ENCODE measurements at places on chromosomes 7 and 10.

- DNase-seq, result no peak
These were observed 811 bp downstream of the SLIT1 start for GRCh38 chr10:97184971-97185325.

GRCh38 chr10:98929709-98930108 is 305.9 kb downstream of the HPSE2 start:
- no peak for DNase-seq

- no peak for DNase-seq
These were observed 32.6 kb upstream of the CHCHD3 start for GRCh38 chr7:133114519-133114918.

- DNase-seq, result no peak
These were observed 53.1 kb downstream of the CPED1 start for GRCh38 chr7:121041516-121042148.

- DNase-seq, result no peak
These were observed 106.5 kb downstream of the ARHGAP12 start for GRCh38 chr10:31822150-31822549.

GRCh38 chr10:133391761-133392518 is 2.0 kb upstream of the MTG1 start:
- DNase-seq, result no peak

- no peak for DNase-seq
These were observed 17.9 kb downstream of the BNIP3 start for GRCh38 chr10:131963811-131964210.

DNA sequence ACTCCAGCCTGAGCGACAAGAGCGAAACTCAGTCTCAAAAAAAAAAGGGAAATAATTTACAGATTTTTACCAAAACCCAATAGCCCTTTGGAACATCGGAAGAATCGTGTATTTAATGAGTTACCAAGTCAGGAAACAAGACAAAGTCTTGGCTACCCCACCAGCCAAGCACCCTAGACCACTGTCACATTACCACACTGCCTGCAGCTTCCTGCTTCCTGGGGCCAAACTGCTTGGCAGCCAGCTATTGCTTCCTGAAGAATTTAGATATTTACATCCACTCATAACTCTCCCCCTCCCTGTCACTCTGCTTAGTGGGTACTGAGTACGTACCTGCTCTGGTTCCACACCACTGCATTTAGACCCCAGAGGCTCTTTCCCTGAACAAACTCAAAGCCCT is 14.1 kb upstream of the TNPO3 start:
- no peak for DNase-seq

GRCh38 chr7:40780460-40780859 is 645.7 kb downstream of the SUGCT start:
- DNase-seq, result no peak

GRCh38 chr10:99788598-99789256 is 6.3 kb downstream of the ABCC2 start:
- no peak for DNase-seq

DNA sequence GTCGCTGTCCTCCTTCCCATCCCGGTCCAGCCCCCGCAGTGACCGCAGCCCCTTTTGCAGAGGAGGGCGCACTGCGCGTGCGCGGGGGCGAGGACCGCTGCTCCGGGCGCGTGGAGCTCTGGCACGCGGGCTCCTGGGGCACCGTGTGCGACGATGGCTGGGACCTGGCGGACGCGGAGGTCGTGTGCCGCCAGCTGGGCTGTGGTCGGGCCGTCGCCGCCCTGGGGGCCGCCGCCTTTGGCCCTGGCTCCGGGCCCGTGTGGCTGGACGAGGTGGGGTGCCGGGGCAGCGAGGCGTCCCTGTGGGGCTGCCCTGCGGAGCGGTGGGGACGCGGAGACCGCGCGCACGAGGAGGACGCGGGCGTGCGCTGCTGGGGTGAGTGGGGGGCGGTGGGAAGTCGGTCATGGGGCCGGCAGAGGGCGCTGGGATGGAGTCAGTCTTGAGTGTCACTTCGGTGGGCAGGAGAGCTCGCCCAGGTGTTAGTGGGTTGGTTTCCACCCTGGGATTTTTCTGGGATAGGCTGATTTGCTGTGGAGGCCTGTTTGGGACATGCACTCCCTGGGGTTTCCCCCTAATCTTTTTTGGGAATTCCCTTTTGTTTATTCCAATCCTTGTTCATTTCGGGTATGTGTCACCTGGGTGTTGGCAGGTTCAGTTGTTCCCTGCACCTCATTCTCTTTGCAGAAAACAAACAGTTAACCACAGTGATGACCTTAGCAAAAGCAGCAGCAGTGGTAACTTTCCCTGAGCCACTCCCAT is 11.6 kb downstream of the SCART1 start:
- no peak for DNase-seq

GRCh38 chr10:109966961-109967738 is 40.6 kb upstream of the ADD3 start:
- DNase-seq, result no peak

DNA sequence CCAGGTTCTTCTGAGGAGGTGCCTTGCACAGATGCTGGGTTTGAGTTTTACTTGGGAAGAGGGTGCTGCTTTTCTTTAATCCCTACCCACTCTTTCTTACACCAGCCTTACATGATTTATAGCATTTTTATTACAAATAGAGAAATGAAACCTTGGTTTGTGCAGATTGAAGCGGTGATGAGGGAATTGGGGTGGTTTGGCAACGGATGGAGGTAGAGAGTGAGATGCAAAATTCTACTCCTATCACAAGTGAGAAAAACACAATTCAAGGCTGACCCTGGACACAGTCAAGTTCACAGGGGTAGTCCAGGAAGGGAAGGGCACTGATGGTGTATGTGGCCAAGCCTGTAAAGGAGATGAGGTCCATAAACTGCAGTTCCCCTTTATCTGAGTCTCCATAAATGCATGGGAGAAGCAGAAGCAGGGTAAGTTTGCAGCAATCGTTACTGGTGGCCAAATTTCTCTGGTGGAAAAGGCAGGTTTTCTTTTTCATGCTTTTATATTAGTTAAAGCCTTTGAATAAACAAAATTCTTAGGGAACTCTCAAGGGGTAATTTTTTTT is 214.3 kb downstream of the JAZF1 start:
- no peak for DNase-seq

GRCh38 chr10:128217136-128217535 is 90.9 kb upstream of the MKI67 start:
- no peak for DNase-seq

DNA sequence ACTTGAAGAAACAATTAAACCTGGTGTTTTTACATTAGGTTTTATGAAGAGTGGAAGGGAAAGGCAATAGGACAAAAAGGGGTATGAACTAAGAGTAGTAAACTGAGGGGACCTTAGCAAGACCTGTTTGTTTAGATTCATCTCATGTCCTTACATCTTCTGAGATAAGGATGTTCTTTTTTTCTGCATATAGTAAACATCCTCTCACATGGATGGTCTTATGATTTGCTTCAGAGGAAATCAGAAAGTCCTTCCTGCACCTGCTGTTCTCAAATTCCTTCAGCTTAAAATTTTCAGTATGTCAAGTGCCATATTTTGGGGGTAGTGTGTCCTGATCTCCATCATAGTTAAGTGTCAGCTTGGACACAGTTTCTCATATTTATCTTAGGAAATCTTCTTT is 232.6 kb downstream of the ADK start:
- DNase-seq, result no peak

DNA sequence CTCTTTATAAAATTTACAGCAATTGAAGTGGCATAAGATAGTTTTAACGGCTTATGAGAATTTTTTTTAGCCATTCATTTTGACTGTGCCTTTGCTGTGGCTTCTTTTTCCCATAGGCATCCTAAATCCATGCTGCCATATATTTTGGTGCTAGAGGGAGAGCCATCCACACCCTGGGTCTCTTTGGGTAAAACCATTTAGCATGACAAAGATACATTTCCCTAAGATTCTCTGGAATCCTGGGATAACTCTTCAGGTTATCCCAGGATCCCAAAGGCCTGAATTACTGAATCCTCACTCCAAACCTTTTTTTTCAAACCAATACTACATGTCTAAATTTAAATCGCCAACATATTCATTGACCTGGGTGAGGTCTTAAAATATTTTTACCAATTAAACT is 28.9 kb downstream of the DNAJC12 start:
- DNase-seq, result no peak

DNA sequence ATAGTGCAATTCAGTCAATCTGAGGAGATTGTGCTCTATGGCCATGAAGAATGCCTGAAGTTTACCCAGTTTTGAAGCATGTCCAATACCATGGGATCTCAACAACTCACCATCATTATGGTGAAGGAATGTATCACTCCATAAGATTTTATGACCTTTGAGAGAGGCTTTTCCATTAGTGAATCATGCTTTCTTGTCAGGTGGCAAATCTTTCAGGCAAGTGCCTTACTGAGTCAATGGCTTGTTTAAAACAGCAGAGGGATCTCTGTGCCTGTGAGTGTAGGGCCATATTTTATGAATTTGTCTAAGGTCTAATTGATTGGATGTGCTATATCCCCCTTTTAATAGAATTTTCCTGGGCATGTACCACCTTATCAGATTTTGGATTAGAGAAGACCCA is 131.5 kb downstream of the CCDC7 start:
- no peak for DNase-seq

DNA sequence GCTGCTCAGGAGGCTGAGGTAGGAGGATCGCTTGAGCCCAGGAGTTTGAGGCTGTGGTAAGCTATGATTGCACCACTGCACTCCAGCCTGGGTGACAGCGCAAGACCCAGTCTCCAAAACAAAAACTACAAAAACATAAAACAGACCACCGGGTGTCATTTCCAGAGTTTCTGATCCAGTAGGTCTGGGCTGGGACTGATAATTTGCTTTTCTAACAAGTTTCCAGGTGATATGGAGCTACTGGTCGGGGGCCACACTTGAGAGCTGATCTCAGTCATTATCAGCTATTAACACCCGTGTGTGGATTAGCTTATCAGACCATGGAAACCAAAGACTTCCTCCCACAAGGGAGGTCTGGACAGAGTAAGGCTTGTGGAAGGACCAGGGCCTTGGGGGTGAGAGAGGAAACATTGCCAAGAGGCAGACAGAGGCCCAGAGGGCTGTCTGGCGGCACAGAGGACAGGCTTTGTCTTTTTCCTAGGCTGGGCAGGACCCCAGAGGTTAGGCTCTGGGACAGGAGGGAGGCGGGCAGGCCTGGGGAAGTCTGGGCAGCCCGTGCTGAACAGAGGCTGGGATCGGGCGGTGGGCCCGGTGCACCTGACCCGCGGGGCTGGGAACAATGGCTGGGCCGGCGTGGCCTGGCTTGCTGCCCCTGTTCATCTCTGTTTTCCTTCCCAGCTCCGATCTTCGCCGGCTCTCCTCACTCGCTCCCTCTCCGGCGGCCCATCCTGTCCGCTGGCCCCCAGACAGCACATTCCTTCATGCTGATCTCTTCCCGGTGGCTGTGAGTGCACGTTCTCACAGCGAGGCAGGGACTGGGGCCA is 25.2 kb downstream of the TMEM270 start:
- no peak for DNase-seq

GRCh38 chr7:47546733-47547494 is 35.0 kb downstream of the TNS3 start:
- DNase-seq, result no peak

GRCh38 chr10:79382491-79382941 is 35.2 kb downstream of the PPIF start:
- no peak for DNase-seq

- no peak for DNase-seq
These were observed 320.9 kb upstream of the AUTS2 start for GRCh38 chr7:69277366-69277765.

DNA sequence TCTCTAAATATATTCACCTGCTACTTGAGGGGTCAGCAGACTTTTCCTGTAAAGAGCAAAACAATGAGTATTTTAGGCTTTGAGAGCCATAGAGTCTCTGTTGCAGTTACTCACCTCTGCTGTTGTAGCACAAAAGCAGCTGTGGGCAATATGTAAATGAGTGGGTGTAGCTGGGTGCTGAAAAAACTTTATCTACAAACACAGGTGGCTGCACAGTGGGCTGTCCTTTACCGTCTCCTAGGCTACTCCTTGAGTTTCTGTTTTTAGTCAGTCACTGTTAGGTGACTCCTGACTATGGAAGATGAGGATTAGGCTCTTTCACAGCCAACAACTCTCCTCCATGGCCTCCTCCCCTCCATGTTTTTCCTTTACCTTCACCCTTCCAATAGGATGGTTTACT is 286.1 kb upstream of the C7orf33 start:
- DNase-seq, result no peak

DNA sequence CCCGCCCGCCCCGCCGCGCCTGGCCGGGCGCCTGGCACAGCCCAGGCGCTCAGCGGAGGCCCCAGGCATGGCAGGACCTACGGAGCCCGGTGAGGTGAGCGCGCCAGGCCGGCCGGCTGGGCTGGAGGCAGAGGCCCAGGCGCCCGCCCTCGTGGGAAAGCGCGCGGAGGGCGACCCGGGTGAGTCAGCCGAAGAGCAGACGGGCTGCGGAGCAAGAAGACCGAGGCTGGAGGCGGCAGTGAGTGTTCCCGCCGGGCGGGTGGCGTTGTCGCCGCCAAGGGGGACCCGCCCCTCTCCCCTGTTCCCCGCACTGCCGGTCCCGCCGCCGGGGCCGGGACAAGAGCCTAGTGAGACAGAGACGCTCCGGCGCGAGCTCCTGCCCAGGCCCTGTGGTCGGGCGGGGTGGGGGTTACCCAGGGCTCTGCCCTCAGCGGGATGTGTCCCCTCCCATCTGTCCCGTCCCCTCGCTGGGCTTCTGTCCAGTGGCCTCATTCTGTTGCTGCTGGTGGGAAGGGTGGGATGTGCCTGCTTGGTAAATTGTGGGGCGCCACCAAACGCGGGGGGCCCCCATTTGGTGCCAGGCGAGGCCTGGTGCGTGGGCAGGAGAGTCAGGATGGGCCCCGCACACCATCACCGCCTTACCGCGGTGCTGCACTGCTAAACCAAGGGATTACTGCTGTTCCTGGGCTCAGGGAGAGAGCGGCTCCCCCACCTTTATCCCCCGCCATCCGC is 17.0 kb upstream of the NODAL start:
- no peak for DNase-seq

GRCh38 chr7:155198196-155198892 is 99.3 kb upstream of the INSIG1 start:
- no peak for DNase-seq

DNA sequence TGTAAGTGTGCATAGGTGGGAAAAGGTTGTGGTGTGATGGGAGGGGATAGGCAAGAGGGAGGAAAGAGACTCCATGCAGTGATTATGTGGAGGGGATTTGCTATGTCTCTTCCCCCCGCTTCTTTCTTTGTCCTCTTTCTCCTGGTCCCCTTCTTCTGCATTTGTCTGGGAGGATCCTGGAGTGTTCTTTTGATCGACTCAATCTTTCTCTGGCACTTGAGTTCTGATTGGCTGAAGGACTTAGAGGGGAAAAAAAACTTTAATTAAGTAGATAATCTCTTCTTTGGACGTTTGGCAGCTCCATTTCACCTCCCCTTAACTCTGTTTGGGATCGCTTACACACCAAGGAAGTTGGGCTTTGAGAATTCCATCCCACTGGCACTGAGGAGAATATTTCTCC is at the start of gene WNT8B:
Gene WNT8B, plus strand, starts transcription at position 301 of the 400 bp plus-strand sequence. CDS start 160 bp downstream, outside the sequence.
- no peak for DNase-seq

- no peak for DNase-seq
These were observed 170.9 kb downstream of the POLR1F start for GRCh38 chr7:19537942-19538401.

DNA sequence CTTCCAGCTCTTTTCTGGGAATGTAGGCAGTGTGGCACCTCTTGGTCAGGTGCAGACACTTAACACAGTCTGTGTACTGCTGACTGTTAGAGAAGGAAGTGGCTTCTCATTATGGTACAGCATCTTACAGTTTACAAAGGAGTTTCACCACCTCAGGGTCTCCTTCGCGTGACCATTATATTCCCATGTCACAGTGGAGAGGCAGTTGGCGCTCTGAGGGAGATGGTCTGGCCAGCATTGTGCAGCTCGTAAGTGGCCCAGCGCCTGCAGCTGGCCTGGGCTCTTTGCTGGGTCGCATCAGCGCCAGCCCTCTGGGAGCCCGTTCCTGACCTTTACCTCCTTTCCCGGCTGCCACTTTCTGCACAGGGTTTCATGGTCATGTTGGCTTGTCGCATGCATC is 15.4 kb downstream of the TSPAN15 start:
- DNase-seq, result no peak
